ENCODE measurements at places on chromosomes 4 and X.

GRCh38 chr4:987624-988513, 1.0 kb downstream of the IDUA start:
- DNase-seq: no peak

DNA sequence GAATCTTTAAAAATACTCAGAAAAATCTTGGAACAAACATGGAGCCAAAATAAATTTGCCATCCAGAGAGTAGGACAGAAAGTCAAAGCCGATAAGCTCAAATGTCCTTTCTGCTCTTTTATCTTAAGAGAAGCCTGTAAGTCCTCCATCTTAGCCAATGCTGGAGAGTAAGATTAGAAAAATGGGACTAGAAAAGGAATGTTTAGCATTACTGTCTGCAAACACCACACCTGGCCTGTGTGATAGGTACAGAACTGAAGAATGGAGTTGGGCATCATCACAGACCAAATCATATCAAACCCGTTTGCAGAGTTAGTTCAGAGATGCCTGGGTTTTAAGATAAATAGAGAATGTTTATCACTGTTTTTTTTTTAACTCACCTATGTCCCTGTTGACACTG, 10.5 kb upstream of the SLC39A8 start:
- no peak for DNase-seq

DNA sequence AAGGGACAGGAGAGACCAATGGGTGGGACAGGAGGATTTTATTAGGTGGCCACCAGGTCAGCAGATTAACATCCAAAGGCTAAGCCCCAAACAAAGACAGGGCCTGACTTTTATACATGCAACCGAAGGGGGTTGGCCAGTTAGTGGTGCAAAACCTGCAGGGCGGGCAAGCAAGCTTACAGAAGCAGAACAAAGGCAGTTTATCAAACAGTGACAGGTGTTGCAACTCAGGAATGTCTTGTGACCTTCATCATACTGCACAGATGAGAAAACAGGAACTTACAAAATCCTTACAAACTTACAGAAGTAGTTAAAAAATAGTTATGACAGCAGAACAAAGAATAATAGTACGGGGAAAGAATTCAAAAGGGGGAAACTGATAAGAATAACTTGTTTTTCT, 708.1 kb downstream of the GLUD2 start:
- peak; percentile 86 for DNase-seq

GRCh38 chr4:152064282-152064681, 303.5 kb upstream of the GATB start:
- DNase-seq: no peak

DNA sequence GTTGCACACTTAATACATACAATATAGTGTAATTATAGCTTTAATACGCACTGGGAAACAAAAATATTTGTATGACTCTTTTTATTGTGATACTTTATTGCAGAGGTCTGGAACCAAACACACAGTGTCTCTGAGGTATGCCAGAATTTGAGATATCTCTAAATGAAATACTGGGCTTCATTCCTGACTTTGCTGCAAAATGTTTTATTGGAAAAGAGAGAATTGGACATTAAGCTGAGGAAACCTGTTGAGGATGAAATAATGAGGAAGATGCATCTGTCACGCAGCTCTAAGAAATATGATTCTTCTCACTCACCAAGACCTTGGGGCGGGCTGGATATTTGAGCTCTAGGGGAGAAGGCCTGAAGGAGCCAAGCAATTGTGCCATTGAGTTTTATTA, 242.1 kb downstream of the CPE start:
- DNase-seq: no peak

DNA sequence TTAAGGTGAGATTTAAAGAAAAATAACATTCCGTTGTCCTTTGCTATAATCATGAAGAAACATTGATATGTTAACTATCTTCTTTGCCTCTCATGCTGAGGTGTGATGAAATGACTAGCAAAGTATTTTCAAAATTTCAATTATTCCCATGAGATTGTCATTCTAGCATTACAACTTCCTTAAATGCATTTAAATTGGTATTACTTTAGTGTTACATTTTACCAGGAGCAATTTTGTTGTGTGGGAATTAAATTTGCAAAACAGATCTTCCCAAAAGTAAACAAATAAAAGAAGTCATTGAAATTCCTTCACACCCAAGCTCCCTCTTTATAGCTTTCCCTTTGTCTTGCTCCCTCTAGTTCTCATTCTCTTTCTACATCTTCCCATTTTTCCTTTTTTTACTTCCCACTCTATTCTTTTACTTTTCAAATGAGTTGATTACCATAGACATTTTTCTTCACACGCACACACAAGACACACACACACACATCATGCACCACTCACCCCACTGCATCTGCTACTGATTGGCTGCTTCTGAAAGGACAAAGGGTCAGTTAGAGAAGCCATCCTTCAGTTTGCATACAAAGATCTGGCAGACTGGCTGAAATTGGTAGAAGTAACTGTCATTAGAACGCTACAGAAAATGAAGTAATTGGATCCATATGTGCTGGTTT, 10.0 kb upstream of the APELA start:
- no peak for DNase-seq

- DNase-seq: no peak
Observed at GRCh38 chr4:169068423-169068822, 58.4 kb upstream of the CBR4 start.

GRCh38 chr4:6092131-6092530, 73.9 kb upstream of the C4orf50 start:
- no peak for DNase-seq

DNA sequence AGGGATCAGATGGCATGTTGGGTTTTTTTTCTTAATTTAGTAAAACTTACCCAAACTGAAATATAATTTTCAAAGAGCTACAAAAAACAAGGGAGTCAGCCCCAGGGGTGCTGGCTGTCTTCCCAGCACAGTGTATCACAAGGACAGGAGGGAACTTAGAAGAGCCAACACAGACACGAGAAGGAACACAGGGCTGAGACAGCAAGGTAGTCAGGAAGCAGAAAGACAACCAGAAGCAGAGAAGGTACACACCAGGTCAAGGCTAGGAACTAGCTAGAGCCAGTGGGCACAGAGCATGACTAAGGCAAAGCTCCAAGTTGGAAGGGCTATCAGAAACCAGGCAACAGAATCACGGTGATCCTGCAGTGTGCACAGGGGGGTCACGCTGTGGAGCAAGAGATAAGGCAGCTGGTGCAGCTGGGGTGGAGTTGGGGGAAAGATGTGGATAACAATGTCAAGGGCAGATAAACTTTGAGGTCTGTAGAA, 168.7 kb downstream of the NR3C2 start:
- no peak for DNase-seq

Data from MV-4-11 (cell line).